ENCODE measurements at places on chromosomes 4 and X.

DNA sequence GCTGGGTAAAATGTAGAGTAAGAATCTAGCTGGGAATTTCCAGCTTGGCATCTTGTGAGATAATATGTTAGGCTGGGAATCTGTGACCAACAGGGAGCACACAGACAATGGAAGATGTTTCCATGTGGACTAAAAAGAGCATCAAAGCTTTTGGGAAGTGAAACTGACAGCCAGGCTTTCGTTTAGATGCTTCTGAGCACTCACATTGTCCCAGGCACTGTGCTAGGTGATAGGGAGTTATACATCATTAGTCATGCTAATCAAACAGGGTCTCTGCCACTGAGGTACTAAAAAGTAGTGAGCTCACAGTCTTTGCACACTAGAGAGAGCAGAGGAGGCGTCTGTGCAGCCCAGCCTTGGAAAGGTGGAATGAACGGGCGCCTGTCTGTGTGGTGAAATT, 101.9 kb upstream of the SCOC start:
- no peak for DNase-seq

- DNase-seq: no peak
Measured at GRCh38 chr4:124178449-124179021, 534.0 kb downstream of the ANKRD50 start.

- DNase-seq: no peak
Measured at GRCh38 chr4:156956826-156957368, 14.7 kb downstream of the PDGFC start.

DNA sequence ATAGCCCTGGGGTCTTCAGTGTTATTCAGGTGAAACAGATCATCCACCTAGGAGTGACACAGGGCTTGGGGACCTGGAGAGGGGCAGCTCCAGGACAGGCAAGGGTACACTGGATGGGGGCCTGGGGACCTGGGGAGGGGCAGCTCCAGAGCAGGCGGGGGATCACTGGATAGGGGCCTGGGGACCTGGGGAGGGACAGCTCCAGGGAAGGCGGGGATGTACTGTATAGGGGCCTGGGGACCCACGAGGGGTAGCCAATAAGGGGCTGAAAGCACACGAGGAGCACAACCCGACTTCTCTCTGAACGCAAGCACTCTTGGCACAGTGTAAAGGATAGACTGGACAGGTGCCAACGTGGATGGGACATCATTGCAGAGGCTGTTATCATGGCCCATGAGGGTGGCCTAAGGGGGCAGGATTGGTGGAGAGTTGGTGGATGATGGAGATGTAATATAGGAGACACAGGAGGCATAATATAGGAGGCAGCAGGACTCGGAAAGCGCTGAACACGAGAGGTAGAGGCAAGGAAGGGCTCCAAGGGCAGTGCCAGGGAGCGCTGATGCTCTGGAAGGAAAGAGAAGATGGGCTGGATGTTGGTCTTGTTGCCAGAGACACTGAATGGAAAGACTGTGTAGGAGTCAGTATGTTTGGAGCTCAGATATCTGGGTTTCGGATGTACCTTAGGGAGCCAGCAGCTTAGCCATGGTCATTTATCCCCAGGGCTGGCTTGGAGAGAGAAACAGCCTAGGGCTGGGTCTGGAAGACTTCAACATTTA, 37.9 kb upstream of the FGFBP2 start:
- DNase-seq: no peak

DNA sequence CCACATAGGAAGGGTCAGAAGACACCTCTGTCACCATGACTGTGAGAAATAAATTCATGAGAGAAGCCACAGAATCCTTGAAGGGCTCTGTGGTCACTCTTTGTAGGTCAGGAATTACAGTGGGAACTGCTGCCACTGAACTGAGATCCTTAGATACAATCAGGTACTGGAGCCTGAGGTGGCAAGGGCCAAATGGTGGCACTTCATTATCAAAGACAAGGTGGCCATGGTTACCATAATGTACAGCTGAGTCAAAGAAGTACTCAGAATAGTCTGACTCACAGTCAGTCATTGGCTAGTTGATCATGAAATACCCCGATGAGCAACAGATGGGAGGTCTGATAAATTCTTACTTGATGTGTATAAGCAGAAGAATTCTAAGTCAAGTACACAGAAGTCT, 131.9 kb downstream of the RTL3 start:
- no peak for DNase-seq

GRCh38 chr4:100641336-100641735, 123.5 kb upstream of the EMCN start:
- DNase-seq: no peak

GRCh38 chr4:87738483-87738882, 60.9 kb upstream of the IBSP start:
- DNase-seq: no peak

All from occipital lobe (tissue), 3 donors.